Liver (tissue), 10 donors: ENCODE measurements at places on chromosomes 2 and 18. TPM values are rescaled to one million over a fixed set of nuclear protein-coding genes. Genes with fewer than 3 reads are reported as not detected.

Gene LIMS2
- total RNA-seq = 15.6 TPM

DNA sequence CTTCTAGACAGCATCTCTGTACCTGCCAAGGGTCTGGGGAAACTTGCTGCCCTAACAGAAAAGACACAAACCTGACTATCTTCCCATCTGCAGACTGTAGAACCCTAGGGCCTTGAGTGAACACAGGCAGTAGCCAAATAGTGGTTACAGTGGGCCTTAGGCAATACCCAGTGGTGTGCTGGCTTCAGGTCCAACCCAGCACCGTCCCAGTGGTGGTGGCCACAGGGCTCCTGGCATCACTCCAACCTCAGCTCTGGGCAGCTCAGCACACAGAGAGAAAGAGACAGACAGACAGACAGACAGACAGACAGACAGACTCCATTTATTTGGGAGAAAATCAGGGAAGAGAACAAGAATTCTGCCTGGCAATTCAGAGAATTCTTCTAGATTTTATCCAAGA, 29.3 kb upstream of the UPP2 start:
- no peak for DNase-seq

- no peak for DNase-seq
These were observed 216.6 kb downstream of the RTP5 start for GRCh38 chr2:242085941-242086621.

- no peak for DNase-seq
These were observed at the start of gene OSR1 for GRCh38 chr2:19358242-19359020. TSS of gene OSR1 (minus strand) at chr2:19358623. CDS start at chr2:19353805, 4,818 bp downstream.

DNA sequence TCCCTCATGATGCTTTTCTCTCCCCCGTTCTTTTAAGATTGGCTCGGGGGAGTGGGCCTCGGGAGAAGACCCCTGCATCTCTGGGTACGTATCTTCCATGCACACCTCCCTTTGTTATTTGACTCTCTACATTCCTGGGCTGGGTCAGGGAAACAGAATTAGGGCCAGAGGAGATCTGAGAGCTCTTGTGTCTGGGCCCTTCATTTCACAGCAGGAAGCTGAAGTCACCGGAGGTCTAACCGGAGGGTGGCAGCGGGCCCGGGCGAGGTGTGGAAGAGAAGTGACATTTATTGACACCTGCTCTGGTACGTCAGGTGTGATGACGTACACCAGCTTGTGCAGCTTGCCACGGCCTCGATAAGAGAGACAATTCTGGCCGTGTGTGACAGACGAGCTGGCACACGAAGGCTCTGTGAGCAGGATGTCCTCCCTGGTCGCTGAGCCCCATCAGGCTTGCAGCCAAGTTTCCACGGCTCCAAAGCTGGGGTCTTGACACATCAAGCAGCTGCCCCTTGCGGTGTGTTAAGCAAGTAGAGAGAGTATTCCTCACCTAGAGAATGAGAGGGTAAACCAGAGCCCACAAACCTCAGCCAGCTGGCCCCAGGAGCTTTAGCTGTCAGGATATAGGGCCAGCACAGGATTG, 30.4 kb downstream of the TOGARAM2 start:
- DNase-seq = no peak

DNA sequence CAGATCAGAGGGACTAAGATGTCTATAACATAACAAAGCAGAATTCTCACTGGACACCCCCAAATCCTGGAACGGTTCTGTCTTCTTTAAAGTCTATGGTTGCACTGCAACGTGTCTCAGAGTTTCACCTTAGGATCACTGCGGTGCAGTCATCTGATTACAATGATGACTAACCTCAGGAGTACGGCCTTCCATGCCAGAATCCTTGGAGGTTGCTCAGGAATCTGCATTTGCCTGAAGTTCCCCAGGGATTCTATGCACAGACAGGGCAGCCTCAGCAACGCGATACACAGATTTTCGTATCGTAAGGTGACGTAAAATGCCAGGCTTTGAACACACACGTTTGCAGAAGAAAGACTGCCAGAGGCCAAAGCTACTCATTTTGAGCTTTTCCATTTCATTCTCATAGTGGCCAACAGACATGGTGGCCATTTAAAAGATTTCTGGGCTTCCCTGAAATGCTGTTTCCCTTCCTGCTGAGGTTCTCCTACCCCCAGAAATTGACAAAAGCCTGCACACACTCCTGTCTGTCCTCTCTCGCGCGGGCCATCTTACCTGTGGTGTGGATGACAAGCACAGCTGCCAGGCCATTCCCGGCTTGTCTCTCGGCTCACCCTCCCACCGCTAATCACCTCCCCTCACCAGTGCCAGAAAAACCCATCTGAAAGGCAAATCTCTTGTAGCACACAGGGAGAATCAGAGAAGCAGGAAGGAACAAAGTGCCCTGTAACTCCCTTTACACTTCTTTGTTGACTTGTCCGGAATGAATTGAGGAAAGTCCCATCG, 148.8 kb downstream of the ACKR3 start:
- DNase-seq = no peak

Gene OTOS
- total RNA-seq = not detected

GRCh38 chr18:12064086-12064763, 29.4 kb upstream of the ANKRD62 start:
- no peak for DNase-seq
